Activated naive CD8-positive, alpha-beta T cell treated with anti-CD3 and anti-CD28 coated beads, Interleukin-2, amount 50 U/mL, for 16 hours (primary cell): ENCODE measurements at places on chromosomes 13 and 19.

DNA sequence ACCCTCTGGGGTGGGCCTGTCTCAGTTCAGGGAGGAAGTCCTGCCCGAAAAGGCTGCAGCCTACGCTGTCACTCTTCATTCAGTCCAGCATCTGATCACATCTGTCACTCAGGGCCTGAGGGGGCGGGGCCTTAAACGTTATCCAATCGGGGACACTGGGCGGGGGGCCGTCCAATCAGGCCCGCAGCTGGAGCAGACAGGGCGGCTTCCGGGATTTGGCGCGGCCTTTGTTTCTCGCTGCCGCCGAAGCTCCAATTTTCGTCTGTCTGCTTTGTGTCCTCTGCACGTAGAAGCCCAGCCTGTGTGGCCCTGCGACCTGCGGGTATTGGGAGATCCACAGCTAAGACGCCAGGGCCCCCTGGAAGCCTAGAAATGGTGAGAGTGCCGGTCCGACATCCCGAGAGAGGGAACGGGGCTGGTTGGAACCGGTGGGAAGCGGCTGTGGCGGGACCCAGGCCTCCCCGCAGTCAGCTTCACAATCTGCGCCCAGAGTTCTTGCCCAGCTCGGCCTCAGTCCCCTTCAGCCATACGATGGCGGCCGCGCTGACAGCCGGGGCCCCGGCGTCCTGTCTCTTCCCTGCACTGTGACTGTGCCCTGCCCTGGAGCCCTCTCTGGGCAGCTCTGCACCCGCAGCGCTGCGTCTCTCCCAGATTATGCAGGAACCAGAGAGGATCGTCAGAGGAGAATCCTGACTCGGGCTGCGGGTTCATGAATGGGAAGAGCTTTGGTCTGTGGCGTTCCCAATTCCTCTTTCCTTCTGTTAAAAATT is at the start of gene ZNF730:
TSS of gene ZNF730 (plus strand) at position 224 of the 770 bp plus-strand sequence. CDS start at position 373, 149 bp downstream.
- DNase-seq = peak; percentile 11

- DNase-seq = no peak
Observed at GRCh38 chr13:23348262-23349127, 85.0 kb downstream of the SACS start.

DNA sequence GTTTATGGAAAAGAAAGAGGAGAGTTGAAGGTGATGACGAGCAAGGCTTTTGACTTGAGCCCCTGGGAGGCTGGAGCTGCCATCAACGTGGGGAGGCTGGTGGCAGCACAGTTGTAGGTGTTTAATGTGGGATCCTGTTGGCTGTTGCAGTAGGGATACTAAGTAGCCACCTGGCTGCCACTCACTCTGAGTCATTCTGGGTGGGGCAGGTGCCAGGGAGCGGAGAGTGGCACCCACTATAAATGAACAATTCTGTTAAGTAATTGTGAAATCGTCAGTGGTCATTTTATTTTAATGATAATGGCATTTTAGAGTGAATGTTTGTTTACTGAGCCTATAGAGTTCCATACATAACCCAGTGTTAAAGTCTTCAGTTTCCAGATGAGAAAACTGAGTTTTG is 9.8 kb downstream of the ZNF317 start:
- DNase-seq = no peak

GRCh38 chr19:709196-709964 is 645 bp downstream of the PALM start:
- no peak for DNase-seq

DNA sequence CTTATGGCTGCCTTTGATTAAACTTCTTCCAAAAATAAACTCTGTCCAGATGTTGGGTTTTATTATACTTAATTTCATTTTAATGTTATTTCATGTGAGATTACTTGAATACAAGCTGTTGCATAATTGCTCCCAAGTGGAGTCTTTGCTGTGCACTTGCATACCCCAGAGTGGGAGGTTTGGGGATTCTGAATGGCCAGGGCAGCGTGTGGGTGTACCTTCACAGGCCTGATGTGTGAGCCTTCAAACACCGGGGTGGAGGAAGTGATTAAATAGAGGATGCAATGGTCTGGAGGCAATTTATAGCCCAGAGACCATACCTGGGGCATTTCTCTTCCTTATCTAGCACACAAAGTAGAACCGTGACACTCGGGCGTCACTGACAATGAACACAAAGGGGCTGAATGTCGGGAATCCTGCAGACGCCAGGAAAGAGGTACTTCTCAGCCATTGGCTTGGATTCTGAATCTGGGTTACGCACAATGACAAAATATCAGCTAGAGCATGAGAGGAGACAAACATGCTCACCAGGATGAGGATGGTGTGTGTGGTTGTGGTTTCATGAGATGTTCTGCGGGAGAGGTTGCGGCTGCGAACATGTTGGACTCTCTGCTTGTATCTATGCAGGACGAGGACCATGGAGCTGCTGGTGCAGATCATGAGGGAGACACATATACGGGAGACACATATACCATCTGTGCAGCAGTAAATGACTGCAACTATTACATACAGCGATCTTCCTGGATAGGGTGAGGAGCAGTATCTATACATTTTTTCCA is 7.1 kb upstream of the LILRA5 start:
- no peak for DNase-seq

DNA sequence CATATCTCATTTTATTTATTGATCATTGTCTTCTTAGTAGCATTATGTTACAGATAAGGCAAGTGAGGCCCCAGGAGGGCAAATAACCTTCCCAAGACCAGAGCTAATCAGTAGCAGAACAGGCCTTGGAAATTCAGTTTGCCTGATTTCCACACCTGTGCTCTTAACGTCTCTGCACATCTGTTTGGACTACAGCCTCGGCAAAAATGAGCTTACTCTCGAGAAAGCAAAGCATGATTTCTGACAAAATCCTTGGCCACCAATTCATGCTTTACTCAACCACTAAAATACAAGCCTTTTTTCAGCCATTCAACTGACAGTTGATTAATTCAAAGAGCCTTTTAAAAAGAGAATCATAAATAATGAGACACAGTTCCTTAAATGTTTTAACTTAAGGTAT is 309.3 kb upstream of the HTR2A start:
- DNase-seq = no peak

GRCh38 chr19:16113727-16114126 is 2.0 kb downstream of the RAB8A start:
- no peak for DNase-seq

DNA sequence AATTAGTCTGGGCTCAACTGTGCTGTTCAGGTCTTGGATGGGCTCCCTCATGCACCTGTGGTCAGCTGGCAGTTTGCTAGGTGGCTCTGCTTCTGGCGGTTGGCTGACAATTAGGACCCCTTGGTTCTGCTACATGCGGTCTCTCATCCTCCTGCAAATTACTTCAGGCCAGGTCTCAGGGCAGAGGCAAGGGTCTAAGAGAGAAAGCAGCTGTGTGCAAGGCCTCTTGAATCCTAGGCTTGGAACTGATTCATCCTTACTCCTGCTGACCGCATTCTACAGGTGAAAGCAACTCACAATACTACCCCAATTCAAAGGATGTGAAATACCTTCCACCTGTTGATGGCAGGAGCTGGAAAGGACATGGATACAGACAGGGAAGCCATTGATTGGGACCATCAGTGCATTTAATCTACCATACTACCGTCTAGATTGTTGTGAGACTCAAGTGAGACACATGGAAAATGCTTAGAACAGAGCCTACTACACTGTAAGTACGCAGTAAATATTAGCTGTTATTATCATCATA is 19.1 kb downstream of the CBY2 start:
- no peak for DNase-seq

GRCh38 chr13:113732961-113733950 is 25.8 kb upstream of the TMEM255B start:
- DNase-seq = no peak

- DNase-seq = no peak
Observed at GRCh38 chr13:24625331-24625731, 54.9 kb upstream of the ATP12A start.

- no peak for DNase-seq
Observed at GRCh38 chr19:30649934-30650614, 277.9 kb downstream of the ZNF536 start.

DNA sequence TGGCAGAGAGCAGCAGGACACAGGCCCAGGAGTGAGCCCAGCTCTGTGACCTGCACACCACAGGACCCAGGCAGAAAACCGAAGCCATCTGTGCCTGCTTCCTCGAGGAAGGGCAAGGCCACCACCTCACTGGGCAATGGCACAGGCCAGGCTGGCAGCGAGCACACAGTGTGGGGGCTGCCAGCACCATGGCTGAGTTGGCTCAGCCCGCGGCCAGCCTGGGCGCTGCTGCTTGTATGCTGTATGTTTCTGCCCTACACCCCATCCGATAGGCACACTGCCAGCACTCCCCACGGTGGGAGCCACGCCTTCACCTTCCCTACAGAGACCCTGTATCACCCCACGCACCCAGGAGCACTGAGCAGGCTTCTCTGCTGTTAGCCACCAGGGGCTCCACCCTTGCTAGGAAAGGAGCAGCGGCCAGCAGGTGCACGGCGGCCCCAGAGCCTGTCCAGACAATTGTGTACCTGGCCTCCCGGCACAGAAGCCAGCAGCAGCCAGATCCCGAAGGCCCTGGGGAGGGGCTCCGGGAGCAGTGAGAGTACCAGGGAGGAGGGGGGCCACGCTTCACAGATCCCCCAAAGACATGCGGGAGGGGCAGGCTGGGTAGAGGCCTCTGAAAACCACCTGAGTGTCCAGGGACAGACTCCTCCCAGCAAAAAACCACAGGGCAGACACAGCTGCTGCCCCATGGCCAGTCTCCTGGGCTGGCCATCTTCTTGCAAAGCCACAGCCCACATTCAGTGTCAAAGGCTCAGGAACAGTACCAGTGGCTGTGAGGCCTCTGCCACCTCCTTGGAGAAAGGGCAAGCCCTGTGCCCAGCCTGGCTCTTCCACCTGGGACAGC is 56.1 kb downstream of the MLLT1 start:
- DNase-seq = no peak
